ENCODE measurements at places on chromosomes 12 and 14. TPM values are rescaled to one million over a fixed set of nuclear protein-coding genes. Genes with fewer than 3 reads are reported as not detected.

- DNase-seq, result peak; percentile 60
These were observed 4.0 kb upstream of the HOTAIR start for GRCh38 chr12:53978477-53979356.

DNA sequence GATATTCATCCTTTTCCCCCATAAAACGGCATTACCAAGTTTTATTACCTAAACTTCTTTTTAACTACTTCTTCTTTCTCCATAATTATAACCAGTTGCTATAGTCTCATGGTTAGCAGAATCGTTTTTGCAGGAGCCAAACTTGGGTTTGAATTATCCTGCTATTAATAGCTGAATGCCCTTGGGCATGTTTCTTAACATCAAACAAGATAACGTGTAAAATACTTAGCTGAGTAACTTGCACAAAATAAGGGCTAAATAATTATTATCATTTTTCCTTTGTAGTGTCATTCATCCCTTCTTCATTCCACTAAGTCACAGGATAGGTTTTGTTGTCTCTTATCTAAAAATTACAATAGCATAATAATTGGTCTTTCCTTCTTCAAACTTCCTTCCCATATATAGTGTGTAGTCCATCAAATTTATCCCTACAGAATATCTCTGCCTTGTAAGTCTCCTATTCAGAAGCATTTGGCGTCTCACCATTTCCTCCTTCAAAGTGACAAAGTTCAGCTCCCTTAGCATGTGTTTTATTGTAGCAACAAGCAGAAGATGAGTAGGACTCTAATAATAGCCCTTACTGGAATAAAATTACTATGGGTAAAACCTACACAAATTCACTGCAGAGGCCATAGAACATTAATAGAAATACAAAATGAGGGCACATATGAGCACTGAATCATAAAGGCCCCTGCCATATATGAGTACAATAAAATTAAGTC is 63.8 kb downstream of the FAR2 start:
- DNase-seq, result peak; percentile 25

DNA sequence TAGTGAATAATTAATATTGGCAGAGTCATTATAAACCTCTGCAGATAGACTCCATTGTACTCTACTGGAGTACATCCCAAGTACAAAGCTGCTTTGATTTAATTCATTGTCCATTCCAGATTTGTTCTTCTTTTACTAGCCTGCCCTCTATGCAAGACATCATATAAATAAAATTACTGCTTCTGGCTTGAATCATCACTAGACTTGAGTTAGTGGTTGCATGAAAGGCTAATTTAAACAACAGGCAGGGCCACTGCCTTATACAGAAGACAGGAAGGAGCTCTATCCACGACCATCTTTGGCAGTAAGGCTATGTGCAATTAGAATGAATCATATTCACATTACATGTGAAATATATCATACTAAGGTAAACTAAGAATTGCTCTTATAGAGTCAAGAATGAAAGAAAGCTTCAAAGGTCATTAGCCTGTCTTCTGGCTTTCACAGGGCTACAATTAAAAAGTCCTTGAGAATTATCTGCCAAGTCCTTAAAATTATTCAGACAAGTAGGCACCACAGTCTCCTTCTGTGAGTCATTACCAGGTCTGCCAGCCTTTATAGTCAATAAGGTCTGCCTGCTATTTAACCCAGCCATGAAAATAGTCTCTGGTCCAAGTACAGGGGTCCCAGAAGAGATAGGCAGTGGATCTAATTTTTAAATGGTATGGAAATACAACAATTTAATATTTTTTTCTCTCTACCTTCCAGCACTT is 631.8 kb downstream of the TMTC2 start:
- DNase-seq, result no peak

GRCh38 chr12:57591782-57592325 is 862 bp downstream of the PIP4K2C start:
- no peak for DNase-seq

- peak; percentile 93 for DNase-seq
These were observed 159.2 kb downstream of the TGFB3 start for GRCh38 chr14:75822522-75823141.

The PELI2 gene
- total RNA-seq, result 3.0 TPM

GRCh38 chr14:39432619-39433451 is 602 bp upstream of the FBXO33 start:
- peak; percentile 87 for DNase-seq

GRCh38 chr12:27472604-27473003 is 26.1 kb downstream of the SMCO2 start:
- DNase-seq, result no peak

DNA sequence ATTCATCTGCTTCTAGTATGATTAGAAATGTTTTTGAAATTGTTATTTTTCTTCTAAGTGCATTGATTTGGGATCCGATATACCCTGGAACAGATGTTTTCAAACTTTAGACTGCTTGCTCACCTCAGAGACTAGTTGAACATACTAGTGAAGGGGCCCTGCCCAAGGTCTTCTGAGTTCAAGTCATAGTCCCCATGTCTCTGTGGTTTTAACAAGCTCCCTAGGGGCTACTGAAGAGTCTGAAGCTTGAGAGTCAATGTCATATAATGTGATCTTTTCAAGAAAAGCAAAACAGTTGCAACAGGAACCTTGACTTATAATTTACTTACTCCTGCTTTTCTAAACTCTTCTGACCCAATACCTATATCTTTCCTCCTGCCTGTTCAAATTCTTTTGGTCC is 7.5 kb upstream of the UBE2N start:
- no peak for DNase-seq

- no peak for DNase-seq
These were observed 31.1 kb downstream of the METAP2 start for GRCh38 chr12:95505039-95505438.
